ENCODE measurements at places on chromosomes 16 and 17.
A peak's percentile ranks its signal among the peaks of the same experiment; 100 is the strongest.

DNA sequence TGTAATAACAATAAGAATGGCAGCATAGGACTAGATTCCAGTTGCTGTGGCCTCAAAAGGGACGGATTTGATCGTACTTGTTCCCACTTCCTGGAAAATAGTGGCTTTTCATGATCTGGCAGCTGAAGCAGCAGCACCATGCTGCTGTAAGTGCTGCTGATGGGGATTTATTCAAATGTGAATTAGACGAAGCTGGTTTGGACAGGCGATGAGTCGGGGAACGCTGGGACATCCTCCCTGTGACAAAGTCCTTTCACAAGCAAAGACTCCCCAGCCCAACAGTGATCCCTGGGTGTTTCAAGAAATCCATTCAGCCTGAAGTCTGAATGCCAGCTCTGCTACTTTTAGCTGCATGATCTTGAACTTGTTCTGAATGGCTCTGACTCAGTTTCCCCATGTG is 88.6 kb upstream of the XYLT1 start:
- DNase-seq, result no peak

- DNase-seq, result no peak
Observed at GRCh38 chr16:77509796-77510195, 75.0 kb upstream of the ADAMTS18 start.

DNA sequence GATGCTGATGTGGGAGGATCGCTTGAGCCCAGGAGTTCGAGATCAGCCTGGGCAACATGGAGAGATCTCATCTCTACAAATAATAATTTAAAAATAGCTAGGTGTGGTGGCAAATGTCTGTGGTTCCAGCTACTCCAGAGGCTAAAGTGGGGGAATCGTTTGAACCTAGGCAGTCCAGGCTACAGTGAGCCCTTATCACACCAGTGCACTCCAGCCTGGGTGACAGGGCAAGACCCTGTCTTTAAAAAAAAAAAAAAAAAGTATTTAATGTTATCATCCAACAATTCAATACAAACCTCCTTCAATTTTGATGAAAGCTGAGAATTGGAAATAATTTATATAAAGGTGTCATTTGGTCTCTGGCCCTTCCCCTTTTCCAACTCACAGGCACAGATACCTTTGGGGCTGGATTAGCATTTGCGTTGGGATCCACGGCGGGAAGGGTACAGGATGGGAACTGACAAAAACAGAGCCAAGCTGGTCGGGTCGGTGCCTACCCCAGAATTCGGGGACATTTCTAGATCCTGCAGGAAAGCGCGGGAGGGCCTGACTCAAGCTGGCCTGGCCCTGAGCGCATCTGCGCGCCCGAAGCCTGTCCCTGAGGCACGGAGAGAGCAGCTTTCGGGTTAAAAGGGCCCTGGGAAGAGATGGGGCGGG is 860 bp upstream of the DCAF7 start:
- no peak for DNase-seq

GRCh38 chr17:6376931-6377361 is 58.0 kb downstream of the AIPL1 start:
- no peak for DNase-seq

DNA sequence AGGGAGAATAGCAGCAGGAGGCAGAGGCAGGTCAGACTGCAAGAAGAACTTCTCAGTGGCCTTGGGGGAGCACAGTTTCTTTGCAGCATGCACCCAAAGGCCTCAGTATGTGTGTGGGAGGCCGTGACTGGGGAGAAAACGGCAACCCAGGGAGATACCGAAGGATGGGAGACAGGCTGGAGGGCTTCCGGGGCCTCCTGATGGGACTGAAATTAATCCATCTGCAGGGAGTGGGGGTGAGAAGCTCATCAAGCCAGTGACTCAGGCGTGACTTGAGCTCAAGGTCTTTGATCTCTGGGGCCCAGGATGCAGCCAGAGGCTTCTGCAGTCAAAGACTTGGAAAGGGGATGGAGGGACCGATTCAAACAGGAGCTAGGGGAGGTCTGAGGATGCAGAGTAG is 5.1 kb upstream of the C17orf113 start:
- no peak for DNase-seq

DNA sequence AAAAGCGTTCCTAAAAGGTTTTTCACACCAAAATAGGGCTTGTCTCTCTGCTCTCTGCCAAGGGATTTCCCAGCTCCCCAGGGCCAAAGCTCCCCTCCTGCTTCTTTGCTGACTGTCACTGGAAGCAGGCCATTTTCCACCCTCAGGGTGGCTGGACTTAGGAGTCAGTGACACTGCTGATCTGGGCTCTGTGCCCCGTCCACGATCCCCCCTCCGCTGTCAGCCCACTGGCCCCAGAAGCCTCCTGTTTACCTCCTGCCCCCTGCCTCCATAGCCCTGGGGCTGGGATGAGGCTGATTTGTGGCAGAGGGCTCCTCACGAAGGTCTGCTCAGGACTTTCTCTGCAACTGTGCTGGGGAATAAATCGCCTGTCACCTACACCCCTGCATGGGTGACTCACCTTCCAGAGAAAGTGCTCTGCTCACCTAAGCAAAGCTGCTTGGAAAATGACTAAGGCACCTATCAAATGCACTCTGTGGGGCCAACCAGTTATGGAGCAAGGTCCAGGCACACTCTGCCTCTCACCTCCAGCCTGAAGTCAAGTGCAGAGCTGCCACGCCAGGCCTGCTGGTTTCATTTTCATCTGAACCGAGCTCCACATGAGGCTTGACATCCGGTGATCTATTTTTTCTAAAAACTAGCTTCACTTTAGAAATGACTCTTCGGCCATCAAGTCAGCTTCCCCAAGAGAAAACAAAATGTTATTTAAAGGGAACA is 4.9 kb downstream of the MAP3K14 start:
- DNase-seq, result peak; percentile 45

GRCh38 chr16:27251541-27252205 is 16.9 kb downstream of the NSMCE1 start:
- DNase-seq, result no peak

GRCh38 chr16:88070989-88071625 is 119.9 kb downstream of the BANP start:
- no peak for DNase-seq

- DNase-seq, result no peak
Observed at GRCh38 chr17:40862985-40863733, 3.9 kb downstream of the KRT12 start.

DNA sequence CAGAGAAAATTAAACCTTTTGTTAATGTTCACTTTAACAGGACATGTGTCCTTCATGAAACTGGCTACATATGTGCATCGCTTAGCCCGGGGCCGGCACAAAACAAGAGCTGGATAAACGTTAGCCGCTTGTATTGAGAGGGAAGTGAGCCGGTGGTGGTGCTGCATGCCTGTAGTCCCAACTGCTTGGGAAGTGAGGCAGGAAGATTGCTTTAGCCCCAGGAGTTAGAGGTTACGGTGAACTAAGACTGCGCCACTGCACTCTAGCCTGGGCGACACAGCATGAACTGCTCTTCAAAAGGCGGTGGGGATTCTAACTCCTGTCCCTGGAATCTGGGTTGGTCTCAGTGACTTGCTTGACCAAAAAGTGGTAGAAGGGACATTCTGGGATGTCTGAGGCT is 15.0 kb upstream of the SPHK1 start:
- DNase-seq, result no peak

DNA sequence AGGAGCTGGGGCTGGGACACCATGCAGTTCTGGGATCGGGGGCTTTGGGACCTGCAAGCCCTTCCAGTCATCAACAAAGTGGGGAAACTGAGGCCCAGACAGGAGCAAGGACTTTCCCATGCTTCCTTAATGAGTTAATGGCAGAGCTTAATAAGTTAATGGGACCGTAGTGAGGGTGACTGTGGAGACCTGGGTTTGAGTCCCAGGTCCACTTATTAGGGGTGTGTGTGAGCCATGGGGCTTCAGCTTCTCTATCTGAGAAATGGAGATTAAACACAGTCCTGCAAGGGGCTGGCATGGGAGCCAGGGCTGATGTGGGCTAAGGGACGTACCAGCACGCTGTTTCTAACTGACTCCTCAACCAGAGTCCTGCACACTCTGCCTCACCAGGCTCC is 41.7 kb upstream of the NKD1 start:
- no peak for DNase-seq

GRCh38 chr16:54405478-54405877 is 118.9 kb upstream of the IRX3 start:
- DNase-seq, result no peak

DNA sequence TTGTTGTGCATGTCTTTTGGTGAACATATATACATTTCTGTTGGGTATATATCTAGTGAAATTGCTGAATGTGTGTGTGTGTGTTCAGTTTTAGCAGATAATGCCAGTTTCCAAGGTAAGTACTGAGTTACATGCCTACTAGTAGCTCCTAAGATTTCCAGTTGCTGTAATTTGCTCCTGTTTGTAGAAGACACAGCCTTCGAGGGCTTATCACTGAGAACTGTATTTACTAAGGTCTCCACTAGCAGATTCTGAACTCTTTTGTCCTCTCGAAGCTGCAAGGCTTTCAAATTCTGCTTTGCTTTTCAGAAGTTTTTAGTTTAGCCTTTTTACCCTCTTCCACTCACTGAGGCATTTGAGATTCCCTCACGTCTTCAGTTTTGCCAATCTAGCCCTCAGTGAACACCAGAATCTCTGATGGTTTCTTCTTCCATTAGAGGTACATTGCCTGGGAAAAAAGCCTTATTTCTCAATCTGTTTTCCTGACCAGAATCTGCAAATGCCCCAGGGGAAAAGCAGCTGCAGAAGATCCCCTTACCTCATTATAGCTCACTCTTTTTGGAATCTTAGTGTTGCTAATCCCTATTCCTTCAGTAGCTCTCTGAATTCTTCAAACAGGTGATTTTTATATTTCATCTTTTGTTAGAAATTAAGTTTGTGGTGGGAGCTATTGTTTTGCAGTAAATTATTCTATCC is 52.9 kb downstream of the NF1 start:
- no peak for DNase-seq

- no peak for DNase-seq
Observed at GRCh38 chr16:23122144-23122543, 27.1 kb downstream of the USP31 start.

GRCh38 chr16:71894229-71894920 is 956 bp upstream of the IST1 start:
- DNase-seq, result peak; percentile 46

GRCh38 chr17:66692421-66692690 is 142.6 kb upstream of the CACNG5 start:
- DNase-seq, result no peak

DNA sequence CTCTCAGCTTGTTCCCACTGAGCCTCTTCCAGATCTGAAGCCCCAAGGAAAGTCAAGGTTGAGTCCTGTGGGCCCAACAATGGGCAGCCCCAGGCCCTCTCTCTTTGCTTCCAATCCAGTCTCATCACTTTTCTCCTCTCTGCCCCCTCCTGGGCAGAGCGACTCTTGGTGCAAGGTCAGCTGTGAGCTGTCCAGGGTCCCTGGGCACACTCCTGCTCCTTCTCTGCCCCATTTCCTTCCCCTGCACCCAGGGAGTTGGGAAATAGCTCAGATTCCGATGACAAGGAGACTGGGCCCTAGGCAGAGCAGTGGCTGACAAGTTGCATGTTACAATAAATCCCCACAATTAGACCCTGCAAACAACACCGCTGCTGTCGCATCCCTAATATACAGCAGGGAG is 16.1 kb upstream of the CRHR1 start:
- no peak for DNase-seq

- no peak for DNase-seq
Observed at GRCh38 chr16:86498671-86499439, 11.5 kb upstream of the FOXF1 start.

GRCh38 chr16:88365244-88365865 is 17.4 kb upstream of the ZNF469 start:
- DNase-seq, result no peak

DNA sequence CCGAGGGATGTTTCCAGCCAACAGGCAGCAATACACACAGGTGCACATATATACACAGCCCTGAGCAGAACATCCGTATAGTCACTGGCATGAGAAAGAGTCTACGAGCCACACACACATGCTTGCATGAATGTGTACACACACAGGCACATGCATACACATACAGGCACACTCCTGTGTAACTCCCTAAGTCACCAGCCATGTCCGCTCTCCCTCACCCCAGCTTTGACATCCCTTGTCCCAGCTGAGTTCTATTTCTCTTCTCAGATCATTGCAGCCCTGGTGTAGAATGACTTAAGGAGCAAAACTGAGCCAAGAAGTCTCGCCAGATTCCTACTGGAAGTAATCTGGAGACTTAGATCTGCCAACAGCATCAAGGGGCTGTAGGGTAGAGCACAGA is 13.1 kb downstream of the CDRT4 start:
- no peak for DNase-seq

- DNase-seq, result no peak
Observed at GRCh38 chr17:64457156-64457555, 8.2 kb downstream of the MILR1 start.

DNA sequence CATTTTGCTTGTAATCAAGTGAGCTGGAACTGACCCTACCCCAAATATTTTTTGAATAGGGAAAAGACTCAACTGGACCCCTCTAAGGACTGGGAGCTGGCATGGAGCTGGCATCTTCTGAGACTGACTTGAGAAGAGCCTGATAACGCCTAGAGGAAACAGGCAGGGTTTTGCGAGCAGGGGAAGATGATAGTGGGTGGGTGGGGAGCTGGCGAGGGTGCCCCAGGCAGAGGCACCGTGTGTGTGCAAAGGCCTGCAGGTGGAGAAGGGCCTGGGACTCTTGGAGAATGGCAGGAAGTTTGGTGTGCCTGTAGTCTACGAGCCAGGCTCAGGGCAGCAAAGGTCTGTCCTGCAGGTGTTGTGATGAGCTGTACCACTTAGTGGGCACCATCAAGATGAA is 4.1 kb downstream of the CRISPLD2 start:
- DNase-seq, result no peak
